ENCODE measurements at places on chromosomes 4 and X.

DNA sequence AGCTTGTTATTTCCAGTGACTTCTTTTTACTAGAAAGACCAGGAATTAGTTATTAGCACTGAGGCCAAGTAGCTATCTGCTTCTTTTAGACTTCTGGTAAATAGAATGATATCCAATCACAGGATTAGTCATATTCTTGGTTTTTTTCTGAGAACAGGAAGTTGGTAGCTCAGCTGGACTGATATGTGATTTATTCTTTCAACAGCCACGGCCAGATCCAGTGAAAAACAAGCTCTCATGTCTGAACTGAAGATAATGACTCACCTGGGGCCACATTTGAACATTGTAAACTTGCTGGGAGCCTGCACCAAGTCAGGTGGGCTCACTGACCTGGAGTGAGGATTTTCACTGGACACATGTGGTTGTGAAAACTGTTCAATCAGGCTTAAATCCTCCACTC, 48.6 kb downstream of the PDGFRA start:
- peak; percentile 53 for DNase-seq

- DNase-seq = no peak
These were observed 236.7 kb upstream of the JADE1 start for GRCh38 chr4:128572778-128573241.

GRCh38 chr4:42637867-42638266, 19.0 kb downstream of the ATP8A1 start:
- no peak for DNase-seq

DNA sequence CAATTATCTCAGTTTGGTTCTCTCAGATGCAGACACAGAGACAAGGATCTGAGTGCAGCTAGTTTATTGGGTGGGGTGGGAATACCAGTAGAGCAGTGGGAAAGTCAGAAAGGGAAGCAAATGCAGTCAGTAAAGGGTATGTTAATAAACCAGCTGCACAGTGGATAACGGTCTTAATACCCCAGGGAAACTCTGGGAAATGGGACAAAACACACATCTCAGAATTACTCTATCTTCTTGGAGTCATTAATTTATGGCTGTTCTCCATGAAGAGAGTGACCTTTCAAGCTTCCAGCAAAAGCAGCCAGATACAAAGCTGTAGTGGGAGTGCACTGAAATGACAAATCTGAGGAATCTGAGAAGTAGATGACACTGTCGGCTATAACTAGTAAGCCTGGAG, 73.3 kb upstream of the NALF2 start:
- no peak for DNase-seq

DNA sequence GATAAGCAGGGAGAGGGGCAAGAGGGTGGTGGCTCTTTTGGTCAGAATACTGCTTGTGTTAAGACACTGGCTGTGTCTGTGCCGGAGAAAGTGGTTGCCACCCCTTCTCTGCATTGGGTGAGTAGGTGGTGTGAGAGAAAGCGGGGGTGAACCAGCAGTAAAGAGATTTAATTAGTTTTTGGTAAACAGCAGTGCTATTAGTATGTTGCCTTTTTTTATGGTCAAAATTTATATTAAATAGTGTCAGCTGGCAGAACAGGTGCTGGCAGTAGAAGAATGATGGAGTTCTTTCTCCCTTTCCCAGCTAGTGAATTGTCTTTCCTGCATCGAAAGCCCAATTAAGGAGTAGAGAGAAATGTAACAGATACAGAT, 181.6 kb downstream of the LARP7 start:
- DNase-seq = no peak

- no peak for DNase-seq
These were observed 90.8 kb downstream of the NAA11 start for GRCh38 chr4:79235095-79235494.
